Pancreas (tissue), 10 donors: ENCODE measurements at places on chromosomes 6 and 20.

DNA sequence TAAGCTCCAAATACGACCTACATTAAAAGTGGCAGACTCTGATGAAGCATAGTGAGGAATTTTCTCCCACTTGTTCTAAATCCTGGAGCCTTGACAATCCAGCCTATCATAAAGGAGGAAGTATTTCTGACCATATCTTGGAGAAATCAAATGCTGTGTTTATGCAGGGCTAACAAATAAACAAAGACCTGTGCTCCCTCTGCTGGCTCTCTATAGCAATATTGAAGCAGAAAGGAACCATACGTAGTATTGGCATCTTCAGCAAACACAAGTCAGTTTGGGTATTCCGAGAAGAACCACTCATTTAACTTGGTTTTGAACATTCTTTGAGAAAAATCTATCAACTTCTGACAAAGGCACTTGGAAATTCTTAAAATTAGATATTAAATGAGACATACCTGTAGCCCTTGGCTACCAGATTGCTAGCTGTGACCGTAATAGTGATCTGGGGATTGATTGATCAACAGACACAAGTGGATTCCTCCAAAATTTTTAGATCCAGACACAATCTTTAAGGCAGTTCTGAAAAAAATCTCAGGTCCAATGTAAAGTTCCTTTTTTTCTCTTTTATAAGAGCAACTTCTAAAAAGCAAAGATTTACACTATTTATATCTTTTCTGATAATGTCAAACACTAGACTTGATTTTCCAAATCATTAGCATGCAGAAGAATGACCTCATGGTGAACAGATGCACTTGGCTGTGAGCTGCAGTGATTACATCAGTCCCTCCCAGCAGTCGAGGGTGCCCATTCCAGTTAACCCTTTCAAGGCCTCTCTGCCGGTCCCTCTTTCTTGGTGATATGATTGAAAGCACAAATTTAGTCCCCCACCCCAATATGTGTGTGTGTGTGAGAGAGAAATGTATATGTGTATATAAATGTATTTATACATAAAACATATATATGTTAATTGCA is 40.2 kb downstream of the INSM1 start:
- no peak for DNase-seq

- no peak for DNase-seq
Observed at GRCh38 chr6:103672169-103672568, 1187.5 kb downstream of the HACE1 start.

- no peak for DNase-seq
Observed at GRCh38 chr6:133697666-133698065, 191.2 kb upstream of the TCF21 start.

DNA sequence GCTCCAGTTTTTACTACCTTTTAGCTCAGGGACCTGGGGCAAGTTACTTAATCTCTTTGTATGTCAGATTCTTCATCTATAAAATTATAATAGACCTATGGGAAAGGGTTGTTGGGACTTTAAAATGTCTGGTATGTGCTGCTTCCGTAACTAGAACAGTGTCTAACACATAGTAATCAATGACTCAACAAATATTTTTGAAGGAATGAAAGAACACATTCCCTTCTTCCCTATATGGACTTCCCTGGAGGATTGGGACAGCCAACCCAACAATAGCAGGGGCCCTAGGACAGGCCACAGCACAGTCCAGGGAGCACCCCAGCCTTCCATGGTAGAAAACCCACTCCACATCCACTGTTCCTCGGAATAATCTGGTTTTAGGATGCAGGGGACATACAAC is 50.7 kb upstream of the TPD52L1 start:
- no peak for DNase-seq

- no peak for DNase-seq
Observed at GRCh38 chr6:27806981-27807440, 105.2 kb downstream of the OR2B2 start.

GRCh38 chr20:34537651-34538050 is 20.9 kb upstream of the MAP1LC3A start:
- DNase-seq: no peak

GRCh38 chr20:47106786-47107185 is 212.1 kb downstream of the EYA2 start:
- DNase-seq: no peak

DNA sequence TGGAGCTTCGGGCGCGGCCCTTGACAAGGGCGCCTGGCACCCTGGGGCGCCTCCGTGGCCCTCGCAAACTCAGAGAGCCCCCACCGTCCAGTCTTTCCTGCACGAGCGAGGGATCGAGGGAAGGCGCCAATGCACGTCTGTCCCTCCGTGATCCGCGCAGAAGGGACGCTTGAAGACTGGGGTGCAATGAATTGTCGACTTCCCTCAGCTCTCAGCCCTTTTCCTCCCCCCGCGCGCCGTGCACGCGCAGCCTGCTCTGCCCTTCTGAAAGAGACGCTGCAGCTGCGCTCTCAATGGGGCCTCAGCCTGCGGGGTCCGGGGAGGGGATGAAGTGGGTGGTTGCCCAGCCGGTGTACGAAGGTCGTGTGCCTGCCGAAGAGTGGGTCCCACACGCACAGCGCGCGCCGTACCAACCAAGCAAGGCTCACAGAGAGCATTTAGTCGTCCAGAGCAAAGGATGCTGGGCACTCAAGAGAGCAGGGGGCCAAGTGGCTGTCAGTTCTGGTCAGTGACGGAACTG is 5.5 kb upstream of the SOX4 start:
- peak; percentile 86 for DNase-seq

- no peak for DNase-seq
Observed at GRCh38 chr6:123616016-123616415, 20.7 kb downstream of the TRDN start.

DNA sequence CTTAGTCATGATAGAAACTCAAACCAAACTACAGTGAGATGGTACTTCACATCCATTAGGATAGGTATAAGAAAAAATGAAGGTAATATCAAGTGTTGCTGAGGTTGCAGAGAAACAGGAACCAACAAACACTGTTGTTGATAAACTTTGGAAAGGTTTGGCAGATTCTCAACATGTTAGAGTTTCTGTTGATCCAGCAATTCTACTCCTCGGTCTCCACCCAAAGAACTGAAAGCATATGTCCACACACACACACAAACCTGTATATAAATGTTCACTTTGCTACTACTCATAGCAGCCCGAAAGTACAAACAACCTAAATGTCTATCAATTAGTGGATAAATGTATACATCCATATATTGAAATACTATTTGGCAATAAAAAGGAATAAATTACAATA is 128.3 kb upstream of the CARMIL1 start:
- DNase-seq: no peak

DNA sequence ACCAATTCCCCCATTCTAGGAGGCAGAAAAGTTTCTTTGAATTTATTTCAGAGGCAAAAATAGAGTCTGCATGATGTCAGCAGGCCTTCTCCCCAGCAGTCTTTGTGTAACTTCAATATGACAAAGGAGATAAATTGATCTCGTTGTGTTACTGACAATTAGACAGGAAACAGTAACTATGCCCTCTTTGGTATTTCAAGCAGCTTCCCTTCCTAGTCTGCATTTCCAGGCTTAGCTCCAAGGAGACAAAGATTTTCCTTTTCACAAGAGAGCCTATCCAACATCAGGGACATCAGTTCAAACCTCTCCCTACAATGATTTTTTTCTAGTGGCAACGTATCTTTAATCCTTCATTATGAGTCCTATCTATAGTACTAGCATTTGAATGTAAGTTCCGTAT is 245.9 kb upstream of the HSF2 start:
- DNase-seq: no peak

- DNase-seq: no peak
Observed at GRCh38 chr6:52221302-52221701, 23.0 kb downstream of the IL17F start.

DNA sequence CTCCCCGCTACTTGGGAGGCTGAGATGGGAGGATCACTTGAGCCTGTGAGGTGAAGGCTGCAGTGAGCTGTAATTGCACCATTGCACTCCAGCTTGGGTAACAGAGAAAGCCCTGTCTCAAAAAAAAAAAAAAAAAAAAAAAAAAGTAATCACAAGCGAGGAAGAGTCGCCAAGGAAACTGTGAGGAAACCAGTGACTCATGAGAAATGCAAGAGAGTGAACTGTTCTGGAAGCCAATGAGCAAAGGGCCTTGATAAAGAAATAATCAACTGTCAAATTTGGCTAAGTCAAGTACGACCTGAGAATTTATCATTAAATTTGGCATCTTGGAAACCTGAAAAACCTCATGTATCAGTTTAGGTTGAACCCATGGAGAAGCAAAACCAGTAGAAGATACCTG is 16.1 kb upstream of the LAMP5 start:
- no peak for DNase-seq

GRCh38 chr6:31299947-31300346 is 28.1 kb upstream of the HLA-C start:
- no peak for DNase-seq

GRCh38 chr6:119985952-119986736 is 636.6 kb upstream of the MAN1A1 start:
- no peak for DNase-seq

- DNase-seq: no peak
Observed at GRCh38 chr6:119102901-119103300, 24.4 kb upstream of the FAM184A start.

- no peak for DNase-seq
Observed at GRCh38 chr20:37567671-37568588, 40.3 kb upstream of the BLCAP start.

GRCh38 chr20:2122936-2123335 is 21.3 kb downstream of the STK35 start:
- DNase-seq: no peak

DNA sequence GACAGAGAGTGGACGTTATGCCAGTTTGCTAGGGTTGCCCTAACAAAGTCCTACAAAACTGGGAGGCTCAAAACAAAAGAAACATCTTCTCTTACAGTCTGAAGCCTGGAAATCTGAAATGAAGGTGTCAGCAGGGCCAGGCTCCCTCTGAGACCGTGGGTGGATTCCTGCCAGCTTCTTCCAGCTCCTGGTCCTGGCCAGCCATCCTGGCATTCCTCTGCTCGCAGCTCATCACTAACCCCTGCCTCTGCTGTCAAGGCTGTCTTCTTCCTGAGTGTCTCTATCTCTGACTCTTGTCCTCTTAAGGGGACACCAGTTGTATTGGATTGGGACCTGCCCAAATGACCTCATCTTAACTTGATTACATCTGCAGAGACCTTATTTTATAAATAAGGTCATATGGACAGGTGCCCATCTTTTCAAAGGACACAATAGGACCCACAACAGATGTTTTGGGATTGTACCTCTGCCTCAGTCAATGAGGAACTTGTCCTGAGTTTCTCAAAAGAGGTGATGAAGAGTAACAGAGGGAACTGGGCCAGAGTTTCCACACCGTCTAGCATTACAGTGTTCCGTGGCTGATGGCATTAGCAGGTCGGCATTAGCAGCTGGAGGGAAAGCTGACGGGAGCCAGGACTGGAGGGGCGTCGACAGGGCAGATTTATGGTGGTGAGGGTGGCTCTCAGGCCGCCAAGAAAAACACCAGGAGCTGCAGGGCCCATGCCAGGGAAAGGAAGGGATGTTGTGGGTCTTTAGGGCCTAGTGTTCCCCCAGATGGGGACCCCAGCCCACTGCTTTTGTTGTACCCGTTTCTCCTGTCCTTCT is 157.3 kb downstream of the TBXT start:
- DNase-seq: no peak

GRCh38 chr20:49679634-49680033 is 34.0 kb downstream of the B4GALT5 start:
- DNase-seq: no peak

- no peak for DNase-seq
Observed at GRCh38 chr6:7550433-7550801, 8.9 kb downstream of the DSP start.

DNA sequence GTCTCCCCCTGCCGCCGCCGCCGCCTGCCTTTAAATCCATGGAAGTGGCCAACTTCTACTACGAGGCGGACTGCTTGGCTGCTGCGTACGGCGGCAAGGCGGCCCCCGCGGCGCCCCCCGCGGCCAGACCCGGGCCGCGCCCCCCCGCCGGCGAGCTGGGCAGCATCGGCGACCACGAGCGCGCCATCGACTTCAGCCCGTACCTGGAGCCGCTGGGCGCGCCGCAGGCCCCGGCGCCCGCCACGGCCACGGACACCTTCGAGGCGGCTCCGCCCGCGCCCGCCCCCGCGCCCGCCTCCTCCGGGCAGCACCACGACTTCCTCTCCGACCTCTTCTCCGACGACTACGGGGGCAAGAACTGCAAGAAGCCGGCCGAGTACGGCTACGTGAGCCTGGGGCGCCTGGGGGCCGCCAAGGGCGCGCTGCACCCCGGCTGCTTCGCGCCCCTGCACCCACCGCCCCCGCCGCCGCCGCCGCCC is 474 bp downstream of the CEBPB start:
- DNase-seq: no peak

DNA sequence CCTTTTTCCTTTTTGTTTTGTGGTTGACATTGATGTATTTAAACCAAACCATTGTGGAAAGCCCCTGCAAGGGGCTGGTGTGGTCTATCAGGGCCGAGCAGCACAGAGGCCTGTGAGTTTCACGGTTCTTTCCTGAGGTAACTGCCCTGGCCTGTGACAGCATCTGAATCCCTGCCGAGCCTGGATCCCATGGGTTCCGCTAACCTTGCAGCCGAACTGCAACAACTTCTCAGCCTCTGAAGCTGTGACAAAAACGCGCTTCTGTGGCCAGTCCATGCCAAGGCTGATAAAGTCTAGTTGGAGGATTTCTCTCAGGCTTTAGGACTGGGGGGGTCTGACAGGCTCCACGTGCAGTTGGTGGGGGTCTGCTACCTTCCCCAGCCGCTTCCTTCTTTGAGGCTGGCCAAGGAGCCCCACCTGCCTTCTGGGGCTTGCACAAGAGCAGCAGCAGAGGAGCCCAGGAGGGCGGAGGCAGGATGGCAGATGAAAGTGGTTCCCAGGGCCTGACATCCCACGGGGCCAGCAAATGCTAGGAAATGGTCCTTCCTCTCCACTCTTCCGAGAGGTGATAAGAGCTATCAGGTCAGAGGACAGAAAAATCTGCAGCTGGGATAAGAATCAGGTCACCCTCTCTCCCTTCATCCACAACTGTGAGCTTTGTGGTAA is 150.9 kb downstream of the PREX1 start:
- no peak for DNase-seq

DNA sequence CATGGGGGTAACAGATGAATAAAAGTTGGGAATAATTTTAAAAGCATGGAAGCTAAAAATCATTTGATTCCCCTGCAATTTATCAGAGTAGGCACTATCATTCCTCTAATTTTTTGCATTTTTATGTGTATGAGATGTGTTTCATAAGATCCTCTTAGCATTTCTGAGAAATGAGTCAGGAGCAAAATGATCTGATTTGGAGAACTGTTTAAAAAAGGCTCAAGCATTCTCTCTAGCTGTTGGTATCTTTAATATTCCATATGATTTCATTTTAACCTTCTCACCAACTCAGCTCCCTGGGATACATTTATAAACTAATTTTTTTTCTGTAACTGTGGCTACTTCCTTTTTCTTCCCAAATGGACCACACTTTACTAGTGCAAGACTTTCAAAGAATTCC is 60.9 kb downstream of the MCHR2 start:
- DNase-seq: no peak
